AG08395 (cell line): ENCODE measurements at places on chromosomes 5 and 9.

- no peak for DNase-seq
These were observed 326.5 kb upstream of the PRR16 start for GRCh38 chr5:120137582-120137981.

DNA sequence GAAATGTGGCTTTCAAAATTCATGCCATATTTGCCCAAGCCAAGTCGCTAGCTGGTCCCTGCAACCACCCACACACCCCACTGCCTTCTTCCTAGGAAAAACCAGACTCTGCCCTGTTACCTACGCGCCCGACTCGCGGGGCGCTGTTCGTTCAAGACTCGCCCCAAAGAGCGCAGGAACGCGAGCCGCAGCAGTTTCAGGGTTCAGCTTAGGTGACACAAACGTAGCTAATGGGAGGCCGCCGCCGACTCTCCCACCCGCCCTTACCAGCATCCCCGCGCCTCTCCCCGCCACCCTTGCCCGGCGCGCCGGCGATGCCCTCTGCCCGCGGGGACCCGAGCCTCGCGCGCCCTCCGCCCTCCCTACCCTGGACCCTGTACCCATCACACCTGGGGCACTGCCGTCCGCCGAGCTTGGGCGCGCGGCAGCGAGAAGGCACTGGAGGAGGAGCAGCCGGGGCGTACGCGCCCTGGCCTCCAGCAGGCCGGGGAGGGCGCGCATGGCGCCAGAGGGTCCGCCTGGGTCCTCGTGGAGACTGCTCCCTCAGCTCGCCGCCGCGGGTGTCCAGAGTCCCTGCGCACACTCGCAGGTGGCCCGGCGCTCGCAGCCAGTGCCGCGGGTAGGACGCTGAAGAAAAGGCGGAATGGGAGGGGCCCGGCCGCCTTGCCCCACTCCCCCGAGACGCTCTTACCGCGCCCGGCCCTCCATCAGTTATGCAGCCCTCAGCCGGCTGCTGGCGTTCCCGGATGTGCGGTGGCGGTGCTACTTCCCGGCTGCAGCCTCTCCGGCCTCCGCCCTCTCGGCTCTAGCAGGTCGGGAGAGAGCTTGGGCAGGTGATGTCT is at the start of gene EMB:
Gene EMB, minus strand, starts transcription at position 638 of the 842 bp plus-strand sequence. Its CDS starts 137 bp downstream, at position 501.
- peak; percentile 42 for DNase-seq

DNA sequence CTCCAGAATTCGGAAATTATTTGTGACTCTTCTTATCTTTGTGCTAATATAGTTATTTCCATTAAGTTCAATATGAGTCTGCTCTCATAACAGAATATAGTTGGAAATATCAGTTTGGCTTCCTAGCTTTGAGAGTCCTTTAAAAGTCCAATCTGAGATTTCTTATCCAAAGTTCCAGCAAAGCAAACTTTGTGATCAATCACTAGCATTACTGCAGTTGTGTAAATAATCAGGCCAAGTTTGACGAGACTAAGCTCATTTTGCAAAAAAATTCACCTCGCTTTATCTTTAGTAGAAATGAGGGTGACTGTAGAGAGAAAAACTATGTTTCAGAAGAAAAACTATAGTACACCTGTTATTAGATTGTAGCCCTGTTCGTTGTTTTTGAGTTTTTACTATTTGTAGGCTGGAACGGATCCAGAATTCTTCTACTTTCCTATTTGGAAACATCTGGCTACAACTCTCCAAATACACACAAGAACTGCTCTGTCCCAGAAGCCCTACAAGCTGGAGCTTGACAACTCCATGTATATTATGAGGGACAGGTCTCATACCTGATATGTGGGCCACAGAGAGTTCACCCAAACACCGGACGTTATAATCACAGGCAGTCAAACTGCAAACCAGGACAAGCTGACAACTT is 47.8 kb downstream of the RAPGEF1 start:
- DNase-seq, result no peak

GRCh38 chr9:114207034-114207810 is 51.9 kb downstream of the COL27A1 start:
- DNase-seq, result peak; percentile 73

DNA sequence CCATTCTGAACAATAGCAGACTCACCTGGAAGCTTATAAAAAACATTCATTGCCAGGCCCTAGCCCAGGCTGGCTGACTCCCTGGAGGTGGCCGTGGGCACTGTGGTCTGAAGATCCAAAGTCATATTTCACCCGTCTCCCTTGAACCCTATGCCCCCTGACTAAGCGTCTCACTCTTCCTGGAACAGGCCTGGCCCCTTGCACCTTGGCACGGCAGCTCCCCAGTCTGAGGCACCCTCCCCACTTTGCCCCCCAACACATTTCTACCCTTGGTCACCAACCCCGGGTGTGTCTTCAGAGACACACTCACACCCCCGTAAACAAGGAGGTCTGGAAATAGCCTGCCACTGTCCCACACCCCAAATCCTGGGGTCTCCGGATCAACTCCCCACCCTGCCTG is 68.6 kb upstream of the LMX1B start:
- DNase-seq, result no peak

GRCh38 chr9:93159601-93160471 is 24.1 kb upstream of the WNK2 start:
- DNase-seq, result peak; percentile 89

GRCh38 chr9:17669206-17669605 is 90.3 kb downstream of the SH3GL2 start:
- no peak for DNase-seq

GRCh38 chr5:150313501-150313900 is 10.8 kb upstream of the ARSI start:
- DNase-seq, result no peak

DNA sequence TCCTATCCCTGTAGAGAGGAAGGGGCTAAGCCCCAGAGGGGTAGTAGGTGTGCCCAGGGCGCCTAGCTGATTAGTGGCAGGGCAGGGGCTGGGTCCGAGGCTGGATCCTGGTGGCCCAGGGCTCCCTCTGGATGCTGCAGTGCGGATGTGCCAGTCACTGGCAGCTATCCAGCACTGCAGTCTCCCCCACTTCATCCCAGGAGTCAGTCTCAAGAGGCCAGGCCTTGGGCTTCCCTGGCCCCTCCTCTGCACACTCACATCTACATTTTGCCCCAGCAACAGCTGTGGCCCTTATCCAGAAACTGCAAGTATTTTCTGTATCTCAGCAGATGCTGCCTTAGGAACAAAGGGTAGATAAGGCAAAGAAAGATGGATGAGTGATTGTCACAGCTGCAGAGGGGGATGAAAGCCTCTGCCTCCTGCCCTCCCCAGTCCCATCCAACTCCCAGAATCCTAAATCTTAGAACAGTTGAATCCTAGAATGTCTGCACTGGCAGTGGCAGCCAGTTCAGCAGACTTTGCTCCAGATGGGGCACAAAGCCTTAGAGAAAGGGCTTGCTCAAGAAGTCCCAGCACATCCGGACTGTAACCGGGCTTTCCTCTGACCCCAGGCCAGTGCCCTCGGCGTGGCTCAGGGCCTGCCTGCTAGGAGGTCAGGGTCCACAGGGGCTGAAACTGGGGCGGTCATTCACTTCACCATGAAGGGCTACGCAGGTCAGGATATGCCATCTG is 1.6 kb downstream of the ANXA6 start:
- peak; percentile 70 for DNase-seq

- no peak for DNase-seq
These were observed 54.4 kb downstream of the FSD1L start for GRCh38 chr9:105502276-105502675.
